D721Med (cell line): ENCODE measurements at places on chromosomes 2 and 18.

DNA sequence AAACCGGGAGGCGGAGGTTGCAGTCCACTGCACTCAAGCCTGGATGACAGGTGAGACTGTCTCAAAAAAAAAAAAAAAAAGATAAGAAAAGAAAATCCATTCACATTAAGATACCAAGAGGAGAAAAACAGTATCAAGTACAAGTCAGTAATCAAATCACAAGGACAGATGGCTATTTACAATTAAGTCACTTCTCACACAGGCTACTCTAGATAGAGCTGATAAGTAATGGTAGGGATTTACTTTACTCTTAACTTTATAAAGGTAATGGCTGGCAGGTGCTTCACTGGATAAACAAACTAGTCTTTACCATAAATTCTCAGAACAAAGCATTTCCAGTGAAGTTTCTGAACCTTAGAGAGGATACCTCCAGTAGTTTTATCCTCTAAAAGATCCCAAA lies 11.5 kb downstream of the SF3B1 start:
- no peak for DNase-seq

DNA sequence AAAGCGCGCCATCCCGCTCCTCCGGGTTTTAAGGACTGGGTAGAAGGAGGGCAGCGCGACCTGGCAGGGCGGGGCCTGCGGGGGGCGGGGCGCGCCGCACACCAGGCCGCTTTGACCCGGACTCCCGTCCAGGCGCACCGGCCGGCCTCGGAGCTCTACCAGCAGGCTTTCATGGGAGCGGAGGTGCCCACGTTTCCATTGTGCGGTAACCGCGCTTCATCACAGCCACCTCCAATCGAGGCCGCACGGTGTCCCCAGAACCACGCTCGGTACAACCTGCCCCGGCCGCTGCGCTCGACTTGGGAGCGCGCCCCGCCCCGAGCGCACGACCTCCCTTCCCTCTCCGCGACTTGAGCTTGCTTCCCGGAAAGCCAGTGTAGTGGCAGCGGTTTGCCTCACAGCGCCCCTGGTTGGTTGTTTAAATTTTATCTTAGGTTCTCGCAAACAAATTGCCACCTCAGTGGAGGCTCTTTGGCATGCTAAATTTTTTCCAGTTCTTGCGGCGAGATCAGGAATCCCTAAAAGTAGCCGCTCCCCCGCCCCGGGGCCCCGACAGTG lies 280 bp upstream of the CYP1B1 start:
- no peak for DNase-seq

DNA sequence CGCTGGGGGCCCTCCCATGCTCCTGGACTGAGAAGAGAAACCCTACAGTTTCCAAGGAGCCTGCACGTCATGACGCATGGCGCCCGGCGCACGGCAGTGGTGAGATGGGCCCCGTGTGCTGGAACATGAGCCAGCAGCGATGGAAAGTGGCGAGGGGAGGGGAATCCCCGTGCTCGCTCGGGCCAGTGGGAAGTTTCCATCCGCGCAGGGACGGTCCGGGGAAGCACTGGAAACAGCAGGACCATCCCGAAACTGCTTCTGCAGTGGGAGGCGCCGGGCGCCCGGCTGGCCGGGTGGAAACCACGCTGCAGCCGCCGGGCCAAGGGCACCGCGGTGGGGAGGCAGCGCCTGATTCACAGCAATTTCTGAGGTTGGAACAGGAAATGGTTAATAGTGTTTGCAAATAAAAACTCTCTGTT lies 4.9 kb upstream of the PDCD1 start:
- no peak for DNase-seq

DNA sequence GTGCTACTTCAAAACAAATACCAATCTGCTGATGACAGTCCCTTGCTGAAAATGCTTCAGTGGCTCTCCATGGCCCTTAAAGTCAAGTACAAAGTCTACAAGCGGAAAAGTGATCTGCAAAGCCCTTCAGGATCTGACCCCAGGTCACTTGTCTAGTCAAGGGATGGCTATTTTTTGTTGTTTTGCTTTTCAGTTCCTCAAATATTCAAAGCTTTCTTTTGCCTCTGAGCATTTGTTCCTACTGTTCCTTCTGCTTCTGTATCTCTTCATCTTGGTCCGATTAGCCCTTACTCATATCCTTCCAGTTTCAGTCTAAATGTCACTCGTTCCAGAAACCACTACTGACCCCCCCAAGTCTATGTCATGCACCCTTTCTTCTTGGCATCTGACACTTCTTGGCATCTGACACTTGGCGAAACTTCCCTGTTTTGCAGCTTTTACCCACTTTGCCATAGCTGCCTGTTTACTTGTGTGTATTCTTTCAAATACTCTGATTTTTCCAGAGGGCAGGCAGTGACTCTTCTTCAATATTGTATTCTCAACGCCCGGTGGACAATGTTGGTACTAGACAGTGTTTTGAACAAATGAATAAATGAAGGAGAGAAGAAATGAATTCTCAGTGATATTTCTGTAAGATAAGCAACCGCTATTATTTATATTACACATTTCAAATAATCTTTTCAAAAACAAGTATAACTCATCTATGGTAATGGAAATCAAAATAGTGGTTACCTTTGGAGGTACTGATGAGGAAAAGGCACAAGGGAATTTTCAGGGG lies 175.9 kb upstream of the FN1 start:
- no peak for DNase-seq

DNA sequence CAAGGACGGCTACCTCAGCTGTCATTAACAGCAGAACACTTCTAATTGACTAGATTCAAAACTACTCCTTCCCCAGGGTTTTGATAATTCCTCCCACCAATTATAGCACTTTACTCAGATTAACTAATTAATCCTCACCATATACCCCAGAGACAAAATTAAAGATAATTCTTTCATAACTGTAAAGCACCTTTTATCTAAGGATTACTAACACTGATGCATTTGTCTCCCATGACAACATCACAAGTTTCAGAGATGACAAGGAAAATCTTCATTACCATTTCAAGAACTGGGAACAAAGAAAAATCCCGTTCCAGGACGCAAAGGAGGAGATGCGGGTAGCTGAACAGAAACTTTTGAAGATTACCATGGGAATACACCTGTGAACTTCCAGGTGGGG lies 129.4 kb upstream of the ITGA6 start:
- peak; percentile 24 for DNase-seq

GRCh38 chr18:2547477-2548087 lies 23.7 kb downstream of the METTL4 start:
- no peak for DNase-seq

- no peak for DNase-seq
Measured at GRCh38 chr2:139721411-139721995, 941.3 kb upstream of the NXPH2 start.

DNA sequence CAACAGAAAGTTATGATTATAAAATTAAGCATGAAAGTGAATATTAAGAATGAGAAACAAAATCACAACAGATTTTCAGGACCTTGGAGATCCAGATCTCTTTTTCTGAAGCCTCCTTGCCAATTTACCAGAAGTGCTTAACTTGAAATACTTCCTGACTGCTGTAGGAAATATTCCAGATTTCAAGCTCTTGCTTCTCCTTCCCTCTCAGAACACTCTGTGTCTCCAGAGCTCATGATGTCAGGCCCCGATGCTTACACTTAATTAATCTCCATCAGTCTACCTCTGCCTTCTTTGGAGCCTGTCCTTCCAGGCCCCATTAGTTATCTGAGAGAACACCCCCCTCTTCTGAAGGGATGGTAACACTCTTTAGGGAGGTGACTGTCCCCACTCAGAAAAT lies 20.7 kb upstream of the NT5C1B start:
- no peak for DNase-seq

DNA sequence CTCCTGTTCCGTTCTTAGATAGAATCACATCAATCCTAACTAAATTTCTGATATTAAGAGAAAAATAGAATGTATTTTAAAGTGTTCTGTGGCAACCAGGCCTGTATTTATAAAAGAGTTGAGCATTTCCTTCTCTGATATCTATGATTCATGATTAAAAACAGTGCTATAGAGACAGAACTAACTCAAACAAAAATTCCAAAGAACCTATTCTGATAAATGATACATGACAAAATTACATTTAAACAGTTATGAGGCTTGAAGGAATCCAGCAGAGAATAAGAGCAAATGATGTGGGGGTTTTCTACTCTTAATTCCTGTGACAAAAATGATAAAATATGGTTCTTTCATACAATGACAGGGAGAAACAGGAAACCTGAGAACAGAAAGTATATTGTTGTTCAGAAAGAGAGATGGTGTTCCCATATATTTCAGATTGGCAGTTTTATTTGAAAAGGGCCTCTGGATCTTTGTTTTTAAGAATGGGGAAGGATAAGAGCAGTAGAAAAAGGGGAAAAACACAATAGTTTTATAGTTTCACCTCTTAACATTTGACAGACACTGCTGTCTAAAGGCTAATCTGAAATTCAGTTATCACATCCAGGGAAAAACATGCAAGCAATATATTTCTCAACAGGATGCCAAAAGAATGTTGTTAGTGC lies 944.3 kb downstream of the LRP1B start:
- DNase-seq: no peak

DNA sequence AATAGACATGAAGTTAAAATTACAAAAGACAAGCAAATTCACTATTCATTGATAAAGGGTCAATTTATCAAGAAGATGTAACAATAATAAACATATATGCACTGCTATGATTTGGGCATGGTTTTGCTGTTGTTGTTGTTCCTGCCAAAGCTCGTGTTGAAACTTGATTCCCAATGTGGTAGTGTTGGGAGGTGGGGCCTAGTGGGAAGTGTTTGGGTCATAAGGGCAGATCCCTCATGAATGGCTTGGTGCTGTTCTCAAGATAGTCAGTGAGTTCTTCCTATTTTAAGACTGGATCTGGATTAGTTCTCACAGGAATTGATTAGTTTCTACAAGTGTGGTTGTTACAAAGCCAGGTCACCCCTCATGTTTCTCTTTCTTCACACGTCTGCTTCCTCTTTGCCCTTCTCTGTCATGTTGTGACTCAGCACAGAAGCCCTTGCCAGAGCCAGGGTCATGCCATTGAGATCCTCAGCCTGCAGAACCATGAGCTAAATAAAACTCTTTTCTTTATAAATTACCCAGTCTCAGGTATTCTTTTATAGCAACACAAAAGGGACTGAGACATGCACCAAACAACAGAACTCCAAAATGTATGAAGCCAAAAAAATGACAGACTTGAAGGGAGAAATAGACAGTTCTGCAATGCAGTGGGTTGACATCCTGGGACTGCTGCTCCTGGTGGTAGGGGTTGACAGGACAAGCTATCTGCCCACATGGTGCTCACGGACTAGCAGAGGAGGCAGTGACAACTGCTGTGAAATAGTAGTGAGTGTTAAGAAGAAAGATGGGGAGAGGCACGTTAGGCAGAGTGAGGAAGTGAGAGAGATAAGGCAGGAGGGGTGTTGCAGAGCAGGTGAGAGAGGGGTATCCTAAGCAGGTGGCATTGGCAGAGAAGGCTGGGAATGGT lies 18.6 kb upstream of the SKA1 start:
- no peak for DNase-seq

DNA sequence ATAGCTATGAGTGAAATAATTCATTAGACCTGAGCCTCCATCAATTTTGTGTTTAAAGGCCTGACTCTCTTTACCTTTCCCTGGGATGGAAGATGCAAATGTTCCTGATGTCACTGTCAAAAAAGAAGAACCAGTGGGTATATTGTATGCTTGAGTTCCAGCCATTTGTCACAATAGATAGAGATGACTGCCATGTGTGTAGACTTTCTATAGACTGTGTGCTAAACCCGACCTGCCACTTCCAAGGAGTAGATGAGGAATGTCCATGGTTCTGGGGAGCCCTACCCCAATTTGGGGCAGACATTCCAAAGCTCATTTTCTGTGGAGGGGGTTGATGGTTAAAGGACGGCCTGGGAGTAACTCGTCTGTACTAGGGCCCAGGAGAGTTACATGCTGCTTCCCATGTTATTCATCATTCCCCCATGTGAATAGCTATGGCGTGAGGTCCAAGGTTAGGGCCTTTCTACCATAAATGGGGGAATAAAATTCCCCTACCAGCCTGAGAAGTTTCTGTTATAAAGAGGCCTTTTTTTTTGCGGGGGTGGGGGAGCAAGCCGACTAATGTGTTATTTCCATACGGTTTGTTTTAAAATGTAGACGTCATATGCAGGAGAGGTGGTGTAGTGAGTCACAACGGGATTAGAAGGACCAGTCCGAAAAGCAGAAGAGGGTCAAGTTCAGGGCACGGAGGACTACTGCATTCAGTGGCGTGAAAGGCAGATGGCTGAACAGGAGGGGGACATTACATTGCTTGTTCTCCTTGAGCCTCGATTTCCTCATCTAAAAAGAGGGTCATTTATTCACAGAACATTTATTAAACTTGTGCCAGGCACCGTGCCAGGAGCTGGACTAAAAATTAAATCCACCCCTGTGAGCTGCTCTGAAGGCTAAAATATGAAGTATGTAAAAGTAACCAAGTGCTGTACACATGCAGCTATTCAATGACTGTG lies 24.0 kb downstream of the IL1B start:
- no peak for DNase-seq

DNA sequence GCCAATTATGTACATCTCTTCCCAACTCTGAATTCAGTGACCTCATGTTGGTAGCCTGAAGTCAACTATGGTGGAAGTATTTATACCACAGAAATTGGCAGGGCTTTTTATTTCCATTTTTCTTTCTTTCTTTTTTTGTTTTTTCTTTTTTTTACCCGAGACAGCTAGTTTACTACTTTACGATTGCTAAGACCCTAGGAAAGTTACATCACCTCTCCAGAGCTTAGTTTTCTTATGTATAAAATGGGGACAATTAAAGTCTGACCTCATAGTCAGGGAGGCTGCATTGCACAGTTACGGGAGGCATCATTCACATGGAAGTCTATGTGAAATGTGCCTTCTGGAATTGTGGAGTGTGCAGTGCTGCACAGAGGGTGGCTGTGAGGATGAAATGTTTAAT lies 194.3 kb downstream of the MTX2 start:
- no peak for DNase-seq

GRCh38 chr2:135047300-135047699 lies at the start of gene MAP3K19:
Gene MAP3K19, minus strand, starts transcription at chr2:135047447. Its CDS starts 22,800 bp downstream, at chr2:135024647.
- no peak for DNase-seq
